ENCODE measurements at places on chromosomes 7 and 10.

DNA sequence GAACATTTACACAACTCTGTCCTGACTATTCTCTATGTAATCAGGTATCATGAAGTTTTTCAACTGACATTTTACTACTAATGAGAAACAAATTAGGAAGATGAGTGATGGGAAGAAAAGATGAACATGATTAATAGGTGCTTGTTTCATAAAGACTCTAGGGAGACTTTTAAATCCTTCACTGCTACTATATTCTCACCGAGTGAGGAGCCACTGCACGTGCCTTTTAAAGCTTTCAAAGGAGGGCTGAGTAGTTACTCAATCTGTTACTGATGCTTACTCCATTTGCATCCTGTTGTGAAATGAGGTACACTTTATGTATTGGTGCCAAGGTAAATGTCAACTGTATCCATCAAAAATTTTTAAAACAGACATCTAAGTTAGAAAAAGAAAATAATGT, 1.3 kb upstream of the COMMD3 start:
- DNase-seq, result no peak

GRCh38 chr7:50304911-50305582, 531 bp downstream of the IKZF1 start:
- no peak for DNase-seq

DNA sequence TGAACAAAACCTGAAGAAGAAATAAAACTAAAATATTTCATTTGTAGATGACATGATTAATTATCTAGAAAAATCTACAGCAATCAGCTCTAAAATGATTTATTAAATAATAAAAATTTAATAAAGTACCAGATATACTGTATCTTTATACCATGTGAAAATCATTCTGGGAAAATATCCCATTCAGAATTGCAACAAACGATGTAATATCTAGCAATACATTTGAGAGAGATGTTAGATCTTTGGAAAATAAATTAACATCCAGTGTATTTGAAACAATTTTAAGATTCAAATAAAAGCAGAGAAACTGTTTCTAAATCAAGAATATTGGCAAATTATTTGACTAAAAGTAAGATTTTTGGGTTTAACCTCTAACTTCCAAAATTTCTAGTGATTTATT, 62.2 kb downstream of the ZEB1 start:
- no peak for DNase-seq

DNA sequence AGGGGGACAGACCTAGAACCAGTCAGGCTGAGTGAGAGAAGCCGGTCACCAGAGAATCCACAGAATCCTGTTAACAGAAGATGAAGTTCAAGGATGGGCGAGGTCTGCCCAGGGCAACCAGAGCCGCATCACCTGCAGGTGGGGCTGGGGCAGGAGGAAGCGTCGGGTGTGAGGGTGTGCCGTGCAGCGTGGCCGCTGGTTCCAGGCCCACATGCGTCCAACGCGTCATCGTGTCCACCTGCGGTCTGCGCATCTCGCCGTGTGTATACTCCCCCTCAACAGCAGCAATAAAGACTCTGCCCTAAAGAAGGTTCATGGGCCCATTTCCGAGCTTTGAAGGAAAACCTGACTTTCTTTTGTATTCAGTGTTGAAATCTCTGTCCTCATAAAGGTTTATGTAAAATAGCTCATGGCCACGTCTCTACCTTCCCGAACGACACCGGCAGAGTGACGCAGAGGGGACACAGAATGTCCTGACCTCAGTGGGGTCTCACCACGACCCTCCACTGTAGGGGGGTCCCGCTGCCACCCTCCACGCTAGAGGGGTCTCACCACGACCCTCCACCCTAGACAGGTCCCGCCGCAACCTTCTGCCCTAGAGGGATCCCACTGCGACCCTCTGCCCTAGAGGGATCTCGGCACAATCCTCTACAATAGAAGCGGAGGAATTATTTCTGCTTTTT, 446.9 kb downstream of the PTPRN2 start:
- DNase-seq, result no peak

DNA sequence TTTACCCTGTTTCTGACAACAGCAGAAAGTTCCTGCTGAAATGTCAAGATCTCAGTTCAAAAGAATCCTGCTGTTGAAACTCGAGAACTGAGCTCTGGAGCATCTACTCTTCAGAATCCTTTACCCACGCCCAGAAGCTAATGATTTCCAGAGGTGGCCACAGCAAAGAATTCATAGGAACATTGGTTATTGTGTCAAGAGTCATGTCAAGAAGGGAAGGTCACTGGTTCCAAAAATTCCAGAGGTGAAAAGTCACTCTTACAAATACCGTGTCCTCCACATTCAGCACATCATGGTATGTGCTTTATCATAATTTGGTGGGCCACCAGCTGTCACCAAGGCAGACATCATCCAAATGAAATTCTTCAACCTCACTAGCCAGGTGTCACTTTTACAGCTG, 394.4 kb upstream of the NPVF start:
- no peak for DNase-seq

GRCh38 chr10:111221682-111222480, 145.1 kb downstream of the ADRA2A start:
- no peak for DNase-seq

DNA sequence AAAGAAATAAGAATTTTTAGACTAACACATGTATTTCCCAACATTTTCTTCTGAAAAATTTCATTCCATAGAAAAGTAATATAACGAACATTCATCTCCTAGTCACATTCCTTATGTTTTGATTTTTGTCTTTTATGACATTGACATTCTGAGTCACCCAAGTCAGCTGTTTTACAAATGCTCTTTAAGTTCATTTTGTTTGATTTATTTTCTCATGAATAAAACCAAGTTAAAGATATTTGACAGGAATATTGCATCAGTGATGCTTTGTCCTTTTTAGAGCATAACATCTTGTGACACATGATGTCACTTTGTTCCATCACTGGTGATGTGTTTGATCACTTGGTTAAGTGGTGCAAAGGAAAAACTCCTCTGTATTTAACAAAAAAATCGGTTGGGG, 48.4 kb downstream of the HGF start:
- no peak for DNase-seq

GRCh38 chr7:1359681-1360485, 99.4 kb downstream of the MICALL2 start:
- DNase-seq, result no peak
